ENCODE measurements at places on chromosomes 7 and 10. TPM values are rescaled to one million over a fixed set of nuclear protein-coding genes. Genes with fewer than 3 reads are reported as not detected.

PLAC9 gene
- 20.7 TPM for total RNA-seq

DNA sequence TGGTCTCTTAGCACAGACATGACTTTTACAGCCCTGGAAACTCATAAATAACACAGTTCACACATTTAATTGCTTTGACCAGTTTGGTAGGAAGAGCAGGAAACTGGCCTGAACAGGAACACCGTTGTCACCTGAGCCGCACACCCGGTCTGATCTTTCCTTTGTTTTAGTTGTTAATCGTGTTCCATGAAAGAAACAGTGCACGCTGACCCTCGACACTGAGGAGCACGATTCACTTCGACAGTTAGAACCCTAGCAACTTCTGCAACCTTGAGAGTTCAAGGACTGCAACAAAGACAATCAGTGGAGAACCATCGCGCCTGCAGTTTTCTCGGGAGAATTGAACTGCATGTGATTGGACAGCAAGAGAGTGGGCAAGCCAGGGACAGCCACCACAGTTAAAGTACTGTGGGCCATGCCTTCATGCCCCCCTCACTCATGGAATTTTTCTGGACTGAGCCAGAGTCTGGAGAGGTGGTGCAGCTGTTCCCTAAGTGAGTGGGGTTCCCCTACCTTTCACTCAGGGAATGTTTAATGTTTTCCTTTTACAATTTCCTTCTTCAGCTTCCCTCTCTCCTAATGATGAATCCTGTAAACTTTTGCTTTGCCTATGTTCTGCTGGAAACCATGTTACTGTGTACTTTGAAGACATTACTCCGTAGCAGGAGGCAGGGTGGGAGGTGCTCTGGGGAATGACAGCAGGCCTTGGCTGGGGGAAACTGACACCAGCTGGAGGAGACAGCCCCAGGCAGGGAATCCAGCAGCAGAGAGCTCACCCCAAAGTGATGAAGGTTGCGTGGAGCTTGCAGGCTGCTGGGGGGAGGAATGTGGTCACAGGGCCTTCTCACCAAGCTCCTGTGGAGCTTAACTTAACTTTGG is 198.7 kb downstream of the ZNF438 start:
- DNase-seq: no peak

- no peak for DNase-seq
These were observed 11.8 kb upstream of the SGPL1 start for GRCh38 chr10:70803775-70804420.

GRCh38 chr7:19663816-19664462 is 44.9 kb downstream of the POLR1F start:
- DNase-seq: no peak

DNA sequence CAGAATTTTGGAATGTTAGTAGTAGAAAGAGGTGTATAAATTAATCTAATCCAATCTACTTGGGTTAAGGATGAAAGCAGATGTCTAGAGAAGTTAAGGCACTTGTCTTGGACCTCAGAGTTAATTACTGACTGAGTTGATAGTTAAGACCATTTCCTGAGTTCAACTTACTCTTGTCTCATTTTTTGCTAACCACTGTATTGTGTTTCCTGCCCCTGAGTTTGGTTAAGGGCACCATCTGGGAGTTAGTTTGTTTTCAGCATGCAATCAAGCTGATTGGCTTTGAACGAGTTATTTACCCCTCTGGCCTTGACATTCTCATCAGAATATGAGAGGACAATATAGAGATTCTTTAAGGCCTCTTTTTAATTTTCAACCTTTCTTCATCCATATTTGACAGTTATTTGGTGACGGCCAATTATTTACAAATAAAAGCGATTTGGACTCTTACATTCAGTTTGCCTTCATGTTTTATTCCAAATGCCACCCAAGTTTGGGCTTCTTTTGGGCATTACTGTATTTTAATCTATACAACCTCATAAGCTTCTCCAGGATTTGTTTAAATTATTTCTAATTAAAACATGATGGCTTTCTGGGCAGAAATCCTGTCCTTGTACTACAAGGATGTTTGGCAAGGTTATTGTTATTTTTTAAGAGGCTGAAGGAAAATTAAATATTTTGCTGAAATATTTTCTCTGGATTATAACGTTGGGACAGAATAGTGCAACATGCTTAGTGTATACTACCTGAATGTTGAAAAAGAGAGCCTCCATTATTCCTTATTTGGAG is 225.0 kb downstream of the CACNB2 start:
- no peak for DNase-seq

DNA sequence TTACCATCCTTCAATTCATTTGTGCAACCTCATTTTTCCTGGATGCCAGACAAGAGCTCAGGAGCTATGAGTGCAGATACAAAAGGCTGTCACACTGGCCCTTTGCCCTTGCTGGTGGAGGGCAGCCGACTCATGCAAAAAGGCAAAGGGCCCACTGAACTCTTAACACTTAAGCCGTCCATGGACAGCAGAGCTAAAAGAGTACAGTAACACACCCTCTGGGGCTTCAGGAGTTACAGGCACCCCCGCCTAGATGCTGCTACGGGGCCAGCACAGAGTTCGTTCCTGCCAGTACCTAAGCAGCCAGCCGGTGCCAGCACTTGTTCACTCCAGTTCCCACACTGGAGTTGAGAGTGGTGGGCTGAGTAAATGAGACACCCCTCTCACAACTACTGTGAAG is 69.9 kb upstream of the MRLN start:
- no peak for DNase-seq

ATG9B gene
- total RNA-seq: 29.7 TPM

GRCh38 chr10:129617768-129618167 is 150.7 kb downstream of the MGMT start:
- no peak for DNase-seq

DNA sequence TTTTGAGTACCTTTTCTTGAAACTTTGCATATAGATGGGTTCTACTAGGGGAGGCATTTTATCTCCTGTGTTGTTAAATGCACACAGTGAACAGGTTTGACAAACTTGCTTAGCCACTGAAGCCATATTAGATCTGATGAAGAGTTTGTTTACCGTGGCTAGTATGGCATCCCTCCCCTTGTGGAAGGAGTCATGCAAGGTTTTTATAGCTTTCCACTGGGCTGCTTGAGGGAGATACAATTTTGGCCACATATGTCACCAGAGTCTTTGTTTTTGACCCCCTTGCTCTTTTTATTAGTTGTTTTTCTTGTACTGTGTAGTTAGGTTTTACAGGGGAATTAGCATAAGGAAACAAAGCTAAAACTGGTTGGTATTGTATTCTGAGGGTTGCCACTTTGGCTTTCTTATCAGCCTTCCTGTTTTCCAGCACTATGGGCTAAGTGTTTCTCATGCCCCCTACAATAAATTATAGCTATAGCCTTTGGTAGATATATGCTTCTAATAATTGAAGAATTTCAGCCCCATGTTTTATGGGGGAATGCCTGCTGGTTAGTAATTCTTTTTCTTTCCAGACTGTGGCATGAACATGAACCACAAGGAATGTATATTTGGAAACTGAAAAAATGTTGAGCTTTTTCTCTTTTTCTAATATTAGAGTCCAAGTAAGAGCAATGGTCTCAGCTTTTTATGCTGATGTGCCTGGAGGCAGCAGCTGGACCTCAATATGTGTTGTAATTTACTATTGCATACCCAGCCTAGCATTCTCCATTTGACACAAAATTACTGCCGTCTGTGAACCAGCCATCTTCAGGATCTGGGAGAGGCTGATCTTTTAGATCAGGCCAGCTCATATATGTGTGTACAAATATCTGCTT is 18.4 kb upstream of the STEAP2 start:
- DNase-seq: no peak

GRCh38 chr7:40310258-40310657 is 175.5 kb downstream of the SUGCT start:
- DNase-seq: no peak

- DNase-seq: no peak
These were observed 125.7 kb downstream of the CD36 start for GRCh38 chr7:80764132-80764531.

TBX20 gene
- total RNA-seq: 2.8 TPM

DNA sequence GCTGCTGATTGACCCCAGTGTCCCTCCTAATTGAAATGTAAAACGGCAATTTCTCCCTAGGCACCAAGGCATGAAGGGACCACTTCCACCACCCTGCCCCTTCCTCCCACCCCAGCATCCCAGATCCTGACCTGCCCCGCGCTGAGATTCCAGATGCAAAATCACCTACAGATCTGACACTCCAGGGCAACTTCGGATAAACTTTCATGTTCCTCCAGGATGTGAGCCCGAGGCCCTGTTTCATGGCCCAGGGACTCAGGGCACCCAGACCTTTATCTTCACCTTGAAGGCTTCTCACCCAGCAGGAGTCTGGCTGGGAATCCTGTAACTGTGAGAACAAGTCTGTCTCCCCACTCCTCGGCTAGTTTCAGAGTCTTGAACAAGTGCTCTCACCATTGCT is 361.8 kb downstream of the PLXNA4 start:
- no peak for DNase-seq

All from testis (tissue), 5 donors.